ENCODE measurements at places on chromosomes 4 and X.

- DNase-seq = no peak
These were observed 24.8 kb upstream of the ACSL1 start for GRCh38 chr4:184850431-184851199.

- no peak for DNase-seq
These were observed 38.3 kb downstream of the ARHGEF9 start for GRCh38 chrX:63746715-63747114.

DNA sequence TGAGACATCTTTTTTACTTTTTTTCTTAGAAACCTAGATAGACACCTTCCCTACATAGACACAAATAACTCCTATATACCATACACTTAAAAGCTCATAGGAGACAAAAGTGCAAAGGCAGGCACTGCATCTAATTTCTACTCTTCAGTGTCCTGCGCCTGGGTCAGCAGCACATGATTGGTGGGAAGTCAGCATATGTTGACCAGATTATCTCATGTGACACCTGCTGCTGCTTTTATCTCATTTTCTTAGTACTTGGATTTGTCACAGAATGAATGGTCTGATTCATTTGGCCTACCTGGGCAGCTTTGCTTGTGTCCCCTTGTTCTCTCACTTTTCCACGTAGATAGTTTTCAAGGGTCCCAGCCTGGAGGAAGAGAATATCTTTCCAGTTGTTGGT is 24.9 kb upstream of the LNX1 start:
- DNase-seq = no peak

- no peak for DNase-seq
These were observed 62.6 kb downstream of the TBC1D9 start for GRCh38 chr4:140693562-140693961.

DNA sequence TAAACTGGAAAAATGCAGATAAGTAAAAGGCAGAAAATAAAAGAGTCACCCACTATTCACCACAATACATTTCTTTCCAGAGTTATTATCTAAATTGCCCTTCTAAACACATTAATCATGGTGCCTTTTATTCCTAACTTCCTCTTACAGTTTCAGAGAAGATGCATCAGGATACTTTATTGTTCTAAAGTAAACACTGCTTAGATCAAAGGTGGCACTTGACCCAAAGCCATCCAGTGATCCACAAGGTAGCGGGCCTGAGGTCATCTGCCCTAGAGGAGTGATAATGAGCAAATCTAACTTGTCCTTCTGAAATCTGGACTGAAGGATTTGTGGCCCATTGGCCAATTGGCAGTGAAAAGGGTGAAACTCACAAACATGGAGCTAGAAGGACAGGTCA is 12.0 kb upstream of the TMEM154 start:
- DNase-seq = no peak

- DNase-seq = no peak
These were observed 88.6 kb upstream of the MAD2L1 start for GRCh38 chr4:120155287-120155686.

DNA sequence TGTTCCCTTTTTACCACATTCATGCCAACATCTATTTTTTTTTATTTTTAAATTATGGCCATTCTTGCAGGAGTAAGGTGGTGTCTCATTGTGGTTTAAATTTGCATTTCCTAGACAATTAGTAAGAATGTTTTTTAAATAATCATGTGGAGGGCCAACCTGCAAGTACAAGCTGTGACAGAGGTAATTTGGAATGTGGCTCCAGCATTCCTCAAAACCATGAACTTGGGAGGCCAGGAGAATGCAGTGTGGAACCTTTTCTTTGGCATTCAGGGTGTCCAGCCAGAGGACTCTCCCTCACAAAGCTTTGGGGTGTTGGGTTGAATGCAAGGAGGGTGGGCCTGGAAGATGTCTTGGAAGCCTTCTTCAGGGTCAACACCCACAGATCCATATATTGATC is 7.3 kb upstream of the TMEM185A start:
- no peak for DNase-seq

DNA sequence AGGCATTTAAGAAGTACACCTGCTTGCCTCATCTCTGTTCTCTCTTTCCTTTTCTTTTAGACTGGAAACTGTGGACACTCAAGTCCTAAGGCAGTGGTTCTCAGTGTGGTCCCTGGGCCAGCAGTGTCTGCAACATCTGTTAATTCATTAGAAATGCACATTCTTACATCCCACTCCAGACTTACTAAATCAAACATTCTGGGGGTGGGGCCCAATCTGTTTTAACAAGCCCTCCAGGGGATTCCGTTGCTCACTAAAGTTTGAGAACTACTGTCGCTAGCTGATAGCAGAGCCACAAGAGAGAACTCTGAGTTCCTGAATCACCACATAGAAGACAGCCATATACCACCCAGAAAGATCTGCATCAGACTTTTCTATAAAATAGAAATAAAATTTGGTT is 430.6 kb downstream of the BCOR start:
- DNase-seq = no peak

DNA sequence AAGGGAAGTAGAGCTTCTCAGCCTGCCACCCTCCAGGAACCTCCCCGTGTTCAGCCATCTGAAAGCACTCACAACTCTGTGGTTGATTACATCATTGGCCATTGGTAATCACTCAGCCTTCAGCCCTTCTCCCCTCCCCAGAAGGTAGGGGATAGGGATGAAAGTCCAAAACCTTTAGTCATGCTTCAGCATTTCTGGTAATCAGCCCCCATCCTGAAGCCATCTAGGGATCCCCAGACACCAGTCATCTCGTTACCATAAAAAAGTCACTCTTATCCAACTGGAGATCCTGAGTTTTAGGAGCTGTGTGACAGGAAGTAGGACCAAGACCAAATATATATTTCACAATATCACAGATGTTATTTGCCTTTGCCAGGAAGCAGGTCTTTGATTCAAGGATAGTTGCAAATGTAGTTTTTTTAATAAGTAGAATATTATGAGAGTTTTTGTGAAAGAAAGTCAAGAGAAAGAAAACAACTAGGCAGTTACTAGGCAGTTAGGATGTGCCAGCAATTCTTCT is 364.6 kb upstream of the NOCT start:
- DNase-seq = no peak

- DNase-seq = no peak
These were observed 36.5 kb downstream of the TBC1D9 start for GRCh38 chr4:140719686-140720085.

- no peak for DNase-seq
These were observed 56.6 kb downstream of the ZNF827 start for GRCh38 chr4:145881989-145882388.

DNA sequence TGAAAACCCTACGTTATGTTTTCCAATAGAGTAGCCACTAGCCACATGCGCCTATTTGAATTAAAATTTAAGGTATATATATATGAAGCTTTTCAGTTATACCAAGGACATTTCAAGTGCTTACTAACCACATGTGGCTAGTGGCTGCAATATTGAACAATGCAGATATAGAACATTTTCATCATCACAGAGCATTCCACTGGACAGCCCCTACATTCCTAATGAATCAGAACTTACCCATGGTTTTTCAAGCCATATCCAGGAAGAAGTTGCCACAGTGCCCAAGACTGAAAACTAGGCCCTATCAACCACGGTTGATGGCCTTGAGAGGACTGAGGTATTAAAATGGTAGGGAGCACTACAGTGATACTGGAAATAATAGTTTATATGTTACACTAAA is 29.7 kb downstream of the NEK1 start:
- DNase-seq = no peak

- no peak for DNase-seq
These were observed 33.0 kb downstream of the TFDP3 start for GRCh38 chrX:133185119-133185518.

DNA sequence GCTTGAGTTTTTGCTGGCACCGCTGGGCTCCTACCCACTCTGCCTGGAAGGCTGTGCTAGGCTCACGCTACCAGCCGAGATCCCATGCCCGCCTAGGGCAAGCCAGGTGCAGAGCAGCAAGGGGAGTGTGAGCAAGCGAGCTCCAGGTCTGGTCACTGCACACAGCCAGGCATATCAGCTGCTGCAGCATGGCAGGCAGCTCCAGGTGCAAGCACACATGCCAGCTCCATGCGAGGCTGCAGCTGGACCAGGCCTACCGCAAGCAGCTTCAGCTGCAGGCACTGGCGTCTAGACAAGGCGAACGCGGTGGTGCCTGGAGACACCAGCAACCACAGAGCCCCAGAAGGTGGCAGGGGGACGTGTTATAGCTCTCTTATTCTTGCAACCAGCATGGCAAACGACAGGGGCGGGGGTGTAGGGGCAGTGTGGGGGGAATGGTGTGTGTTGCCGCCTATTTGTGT is 614.7 kb upstream of the EPHA5 start:
- no peak for DNase-seq

DNA sequence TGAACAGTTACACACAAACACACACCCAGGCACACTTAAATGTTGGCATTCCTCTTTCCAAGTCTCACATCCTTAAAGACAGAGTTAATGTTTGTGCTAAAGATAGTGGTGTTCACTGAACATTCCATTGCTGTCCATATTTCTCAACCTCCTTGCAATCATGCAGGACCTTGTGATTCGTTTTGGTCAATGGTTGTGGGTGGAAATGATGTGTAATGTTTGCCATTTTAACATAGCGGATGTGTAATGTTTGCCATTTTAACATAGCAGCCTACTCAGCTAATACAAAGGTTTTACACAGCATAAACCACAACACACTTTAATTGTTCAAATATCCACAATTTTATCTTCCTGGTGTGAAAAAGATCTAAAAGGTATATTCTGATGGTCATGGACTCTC is 93.9 kb downstream of the CEP44 start:
- DNase-seq = no peak

- DNase-seq = no peak
These were observed 138.8 kb downstream of the TEX11 start for GRCh38 chrX:70769659-70770227.
